Stimulated activated CD8-positive, alpha-beta memory T cell treated with anti-CD3 and anti-CD28 coated beads, Interleukin-15, amount 100 ng/mL, for 1 hour (primary cell): ENCODE measurements at places on chromosomes 16 and 17.

GRCh38 chr16:84177741-84178073 is 9.2 kb downstream of the TAF1C start:
- no peak for DNase-seq

GRCh38 chr16:66423177-66423576 is 3.9 kb upstream of the BEAN1 start:
- DNase-seq, result no peak

- DNase-seq, result no peak
Measured at GRCh38 chr16:71515026-71515425, 11.2 kb upstream of the CHST4 start.

DNA sequence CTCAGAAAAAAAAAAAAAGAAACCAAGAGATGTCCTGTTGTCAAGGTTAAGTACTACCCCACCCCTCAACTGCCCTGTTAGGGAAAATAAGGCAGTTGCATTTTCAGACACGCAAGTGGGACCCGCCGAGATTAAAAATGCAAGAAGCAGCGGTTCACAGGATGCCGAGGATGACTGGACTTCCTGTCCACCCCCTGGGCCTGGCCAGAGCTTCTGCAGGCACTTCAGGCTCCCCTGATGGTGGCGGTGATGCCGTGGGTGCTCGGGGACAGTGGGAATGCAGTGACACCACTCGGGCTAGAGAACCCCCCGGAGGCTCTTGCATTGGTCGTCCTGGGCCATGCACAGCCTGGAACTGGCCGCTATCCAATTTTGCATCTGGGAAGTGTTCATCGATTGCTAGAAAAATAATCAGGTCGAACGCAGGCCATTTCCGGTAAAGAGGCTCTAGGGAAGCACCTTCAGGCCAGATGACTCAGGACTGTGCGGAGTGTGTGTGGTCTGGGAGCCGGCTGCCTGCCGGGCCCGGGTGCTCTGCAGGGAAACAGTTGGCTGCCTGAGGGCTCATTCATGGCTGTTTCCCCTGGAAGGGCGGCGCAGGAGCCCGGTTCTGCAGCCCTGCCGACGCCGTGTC is 13.4 kb upstream of the CRISPLD2 start:
- DNase-seq, result no peak

DNA sequence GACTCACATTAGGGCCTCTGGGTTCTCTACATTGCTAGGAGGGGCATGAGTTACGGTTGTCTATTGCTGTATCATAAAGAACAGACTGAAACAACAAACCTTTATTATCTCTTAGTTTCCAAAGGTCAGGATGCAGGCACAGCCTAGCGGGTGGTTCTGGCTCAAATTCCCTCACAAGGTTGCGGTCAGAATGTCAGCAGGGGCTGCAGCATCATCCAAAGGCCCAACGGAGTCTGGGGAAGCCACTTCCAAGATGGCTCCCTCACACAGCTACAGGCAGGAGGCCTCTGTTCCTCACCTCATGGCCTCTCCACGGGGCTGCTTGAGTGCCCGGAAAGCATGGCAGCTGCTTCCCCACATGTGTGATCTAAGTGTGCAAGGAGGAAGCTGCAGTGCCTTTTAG is 29.6 kb upstream of the ZFPM1 start:
- DNase-seq, result no peak

DNA sequence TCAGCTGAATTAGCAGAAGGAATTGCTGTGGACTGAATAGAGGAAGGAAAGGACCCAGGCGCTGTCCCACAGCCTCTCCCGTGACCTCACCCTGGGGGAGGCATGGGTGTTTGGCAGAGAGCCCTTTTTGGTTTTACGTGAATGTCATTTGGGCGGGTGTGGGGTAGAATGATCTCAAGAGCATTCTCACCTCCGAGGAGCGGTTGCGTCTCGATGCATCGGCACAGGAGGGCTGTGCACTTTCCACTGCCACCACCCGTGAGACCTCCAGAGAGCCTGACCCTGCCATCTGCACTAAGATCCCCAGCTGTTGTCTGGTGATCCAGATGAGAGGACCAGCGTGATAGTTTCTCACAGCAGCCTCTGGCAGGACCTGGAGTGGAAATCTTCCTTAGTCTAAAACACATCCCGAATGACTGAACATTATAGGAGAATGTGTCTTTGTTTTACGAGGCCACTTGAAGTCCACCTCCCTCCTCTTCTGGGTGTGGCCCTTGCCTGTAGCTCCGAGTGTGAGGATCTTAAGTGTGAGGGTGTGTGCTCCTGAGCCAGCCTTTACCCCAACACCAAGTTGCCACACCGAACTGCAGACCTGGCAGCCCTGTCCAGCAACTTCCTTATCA is 29.3 kb downstream of the FOXK2 start:
- no peak for DNase-seq

- no peak for DNase-seq
Measured at GRCh38 chr16:27598931-27599565, 49.1 kb downstream of the KATNIP start.

DNA sequence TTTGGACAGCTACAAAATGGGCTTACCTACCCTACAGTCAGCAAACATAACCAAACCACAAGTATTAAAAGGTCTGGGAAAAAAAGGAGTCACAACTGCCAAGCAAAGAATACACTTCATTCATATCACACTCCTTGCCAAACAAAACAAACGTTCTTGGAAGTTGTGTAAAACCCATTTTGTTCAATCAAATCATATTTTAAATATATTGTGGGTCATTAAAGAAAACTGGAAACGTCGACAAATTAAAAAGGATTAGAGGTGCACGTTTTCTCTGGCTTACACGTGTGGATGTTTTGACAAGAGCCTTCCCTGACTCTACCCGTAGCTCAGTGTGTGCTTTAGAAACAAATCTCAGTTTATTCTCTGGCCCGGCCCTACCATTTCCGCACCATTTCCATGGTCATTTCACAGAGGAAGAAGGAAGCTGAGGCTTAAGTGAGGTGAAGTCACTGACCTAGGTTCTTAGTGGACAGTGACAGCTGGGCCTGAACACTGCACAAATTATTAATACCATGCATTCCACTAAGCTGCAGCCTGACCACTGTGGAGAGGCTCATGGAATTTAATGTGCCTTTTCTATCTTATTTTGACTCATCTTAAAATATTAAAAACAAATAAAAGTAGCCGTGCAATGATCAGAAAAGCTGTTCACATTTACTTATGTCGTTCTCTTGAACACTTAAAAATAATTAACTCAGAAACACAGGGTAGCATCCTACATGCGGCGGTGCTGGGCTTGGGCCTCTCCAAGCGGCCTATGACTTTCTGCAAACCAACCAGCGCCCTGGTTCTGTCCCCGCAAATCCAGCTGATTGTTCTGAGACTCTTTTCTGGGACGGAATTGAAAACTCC is 968 bp downstream of the CEP112 start:
- no peak for DNase-seq

DNA sequence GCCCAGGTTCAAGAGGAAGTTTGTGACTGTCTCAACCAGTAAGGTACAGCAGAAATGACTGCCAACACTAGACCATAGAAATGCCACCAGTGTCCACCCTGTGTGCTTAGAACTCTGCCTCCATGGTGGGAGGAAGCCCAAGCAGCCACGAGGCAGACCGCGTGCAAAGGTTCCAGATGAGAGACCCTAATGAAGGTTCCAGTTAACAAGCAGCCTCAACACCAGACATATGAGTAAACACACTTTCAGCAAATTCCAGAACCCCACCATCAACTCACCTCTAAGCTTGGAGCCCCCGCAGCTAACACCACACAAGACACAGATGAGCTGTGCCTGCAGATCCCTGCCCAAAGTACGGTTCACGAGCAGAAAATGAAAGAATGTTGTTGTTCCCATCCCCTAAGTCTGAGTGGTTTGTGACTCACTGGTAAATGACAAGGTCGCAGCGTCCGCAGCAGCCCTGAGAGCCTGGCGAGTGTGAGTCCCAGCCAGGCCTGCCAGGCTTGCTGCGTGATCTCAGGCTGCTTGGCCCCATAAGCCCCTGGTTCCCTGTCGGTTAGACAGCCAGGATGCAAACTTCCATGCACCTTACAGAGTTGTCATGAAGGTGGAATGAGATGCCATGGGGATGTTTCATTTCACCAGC is 193.7 kb downstream of the C16orf95 start:
- DNase-seq, result no peak

GRCh38 chr16:53090591-53091411 is 36.0 kb downstream of the CHD9 start:
- no peak for DNase-seq

DNA sequence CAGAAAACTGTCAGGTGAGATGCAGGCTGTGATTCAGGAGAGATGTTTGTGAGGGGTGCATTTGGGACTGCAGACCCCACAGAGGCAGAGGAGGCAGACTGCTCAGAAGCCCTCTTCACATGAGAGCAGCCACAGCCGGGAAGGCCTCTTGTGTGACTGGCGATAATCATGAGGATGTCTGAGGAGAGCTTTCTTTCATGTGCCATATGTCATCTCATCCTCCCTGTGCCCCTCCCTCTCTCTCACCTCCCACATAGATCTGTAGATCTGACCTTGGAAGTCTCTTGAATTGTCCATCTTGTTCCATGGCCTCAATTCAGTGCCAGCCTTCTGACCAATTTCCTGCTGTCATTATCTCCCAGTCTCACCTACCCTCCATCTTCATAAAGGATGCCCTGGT is 50.5 kb downstream of the EPN2 start:
- no peak for DNase-seq

GRCh38 chr16:68452176-68452575 is 3.9 kb upstream of the SMPD3 start:
- no peak for DNase-seq

- DNase-seq, result no peak
Measured at GRCh38 chr17:6749519-6749918, 6.3 kb upstream of the XAF1 start.

GRCh38 chr17:72119873-72120641 is 763 bp upstream of the SOX9 start:
- DNase-seq, result no peak

DNA sequence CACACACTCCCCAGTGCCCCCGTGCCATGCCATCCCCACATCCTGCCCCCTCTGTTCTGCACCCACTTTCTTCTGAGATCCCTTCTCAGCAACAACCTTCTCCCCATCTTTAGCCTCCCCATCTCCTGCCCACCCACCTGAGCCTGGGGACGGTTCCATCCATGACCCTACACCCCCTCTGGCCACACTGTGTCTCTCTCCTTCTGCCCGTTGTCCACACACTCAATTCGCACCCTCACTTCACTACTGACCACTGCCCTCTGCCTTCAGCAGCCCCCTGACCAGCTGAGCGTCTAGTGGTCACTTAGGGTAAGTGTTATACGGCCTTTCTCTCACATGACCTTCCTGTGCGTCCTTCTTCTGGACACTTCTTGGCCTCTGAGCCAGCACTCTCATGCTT is 6.1 kb downstream of the ARHGAP27 start:
- no peak for DNase-seq

DNA sequence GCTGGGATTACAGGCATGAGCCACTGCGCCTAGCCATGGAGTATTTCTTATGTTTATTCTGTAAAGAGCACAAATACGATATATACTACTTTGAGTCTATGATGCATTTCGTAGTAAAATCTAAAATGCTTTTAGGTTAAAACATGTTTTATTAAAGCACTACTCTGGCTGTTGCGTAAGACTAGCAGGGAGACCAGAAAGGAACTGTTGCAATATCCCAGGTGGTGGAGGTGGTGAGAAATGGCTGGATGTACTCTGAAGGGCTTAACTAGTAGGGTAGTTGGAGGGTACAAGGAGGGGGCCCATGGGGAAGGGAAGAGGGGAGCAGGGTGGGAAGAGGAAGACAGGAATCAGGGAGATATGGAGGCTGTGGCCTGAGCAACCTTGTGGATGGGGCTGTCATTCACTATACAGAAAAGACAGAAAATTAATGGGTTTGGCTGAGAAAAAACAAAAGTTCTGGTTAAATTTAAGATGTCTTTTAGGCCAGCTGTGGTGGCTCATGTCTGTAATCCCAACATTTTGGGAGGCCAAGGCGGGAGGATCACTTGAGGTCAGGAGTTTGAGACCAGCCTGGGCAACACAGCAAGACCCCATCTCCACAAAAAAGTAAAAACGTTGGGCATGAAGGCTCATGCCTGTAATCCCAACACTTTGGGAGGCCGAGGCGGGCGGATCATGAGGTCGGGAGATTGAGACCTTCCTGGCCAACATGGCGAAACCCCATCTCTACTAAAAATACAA is 35.8 kb downstream of the ST3GAL2 start:
- no peak for DNase-seq

DNA sequence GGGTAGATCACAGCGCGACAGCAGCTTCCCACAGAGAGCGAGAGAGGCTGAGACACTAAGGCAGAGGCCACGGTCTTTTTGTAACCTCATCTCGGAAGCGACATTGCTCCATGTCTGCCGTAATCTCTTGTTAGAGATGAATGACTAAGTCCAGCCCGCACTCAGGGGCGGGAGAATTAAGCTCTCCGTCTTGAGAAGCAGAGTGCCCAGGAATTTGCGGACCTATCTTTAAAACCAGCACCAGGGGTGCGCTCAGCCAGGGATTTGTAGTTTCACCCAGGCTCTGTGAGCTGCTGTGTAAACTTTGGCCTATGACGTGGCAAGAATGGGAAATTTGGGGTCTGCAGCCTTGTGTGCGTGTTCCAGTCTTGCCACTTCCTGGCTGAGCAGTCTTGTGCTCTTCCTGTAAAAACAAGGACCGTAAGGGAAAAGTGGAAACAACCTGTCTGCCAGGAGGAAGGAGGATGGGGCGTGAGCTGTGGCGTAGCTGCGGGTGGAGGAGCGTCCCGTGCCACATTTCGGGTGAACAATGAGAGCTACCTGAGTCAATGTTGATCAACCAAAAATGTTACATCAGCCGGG is 16.0 kb upstream of the JPH3 start:
- DNase-seq, result no peak

- no peak for DNase-seq
Measured at GRCh38 chr16:23293016-23293415, 9.1 kb upstream of the SCNN1B start.
